ENCODE measurements at places on chromosomes 1 and 21. TPM values are rescaled to one million over a fixed set of nuclear protein-coding genes. Genes with fewer than 3 reads are reported as not detected.

GRCh38 chr1:222275729-222276465 is 272.0 kb downstream of the HHIPL2 start:
- no peak for DNase-seq

DNA sequence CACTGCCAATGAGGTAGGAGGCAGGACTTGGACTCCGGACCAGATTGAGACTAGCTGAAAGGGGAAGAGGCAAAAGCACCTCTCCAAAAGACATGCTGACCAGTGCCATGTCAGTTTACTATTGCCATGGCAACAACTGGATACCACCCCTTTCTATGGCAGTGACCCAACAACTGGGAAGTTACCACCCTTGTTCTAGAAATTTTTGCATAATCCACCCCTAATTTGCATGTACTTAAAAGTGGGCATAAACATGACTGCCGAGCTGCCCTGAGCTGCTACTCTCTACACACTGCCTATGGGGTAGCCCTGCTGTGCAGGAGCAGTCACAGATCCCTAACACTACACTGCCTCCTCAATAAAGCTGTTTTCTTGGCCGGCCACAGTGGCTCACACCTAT is 19.0 kb upstream of the SLC6A9 start:
- DNase-seq, result no peak

RSPH1 gene
- total RNA-seq, result 2.7 TPM

DNA sequence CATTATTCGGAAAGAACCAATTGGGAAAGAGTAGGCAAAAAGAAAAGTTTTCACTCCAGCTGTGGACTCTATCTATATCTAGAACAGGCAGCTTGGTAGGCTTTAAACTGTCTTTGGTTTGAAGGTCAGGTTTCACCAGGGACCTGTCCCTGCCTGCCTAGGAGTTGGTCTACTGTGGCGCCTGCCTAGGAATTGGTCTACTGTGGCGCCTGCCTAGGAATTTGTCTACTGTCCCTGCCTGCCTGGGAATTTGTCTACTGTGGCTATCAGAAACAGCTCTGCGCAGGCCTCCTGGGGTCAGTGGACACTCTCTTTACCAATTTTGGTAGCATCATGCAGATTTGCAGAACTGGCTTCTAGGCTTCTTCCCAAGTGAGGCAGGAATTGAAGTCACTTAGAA is 13.8 kb downstream of the USP25 start:
- DNase-seq, result no peak

DNA sequence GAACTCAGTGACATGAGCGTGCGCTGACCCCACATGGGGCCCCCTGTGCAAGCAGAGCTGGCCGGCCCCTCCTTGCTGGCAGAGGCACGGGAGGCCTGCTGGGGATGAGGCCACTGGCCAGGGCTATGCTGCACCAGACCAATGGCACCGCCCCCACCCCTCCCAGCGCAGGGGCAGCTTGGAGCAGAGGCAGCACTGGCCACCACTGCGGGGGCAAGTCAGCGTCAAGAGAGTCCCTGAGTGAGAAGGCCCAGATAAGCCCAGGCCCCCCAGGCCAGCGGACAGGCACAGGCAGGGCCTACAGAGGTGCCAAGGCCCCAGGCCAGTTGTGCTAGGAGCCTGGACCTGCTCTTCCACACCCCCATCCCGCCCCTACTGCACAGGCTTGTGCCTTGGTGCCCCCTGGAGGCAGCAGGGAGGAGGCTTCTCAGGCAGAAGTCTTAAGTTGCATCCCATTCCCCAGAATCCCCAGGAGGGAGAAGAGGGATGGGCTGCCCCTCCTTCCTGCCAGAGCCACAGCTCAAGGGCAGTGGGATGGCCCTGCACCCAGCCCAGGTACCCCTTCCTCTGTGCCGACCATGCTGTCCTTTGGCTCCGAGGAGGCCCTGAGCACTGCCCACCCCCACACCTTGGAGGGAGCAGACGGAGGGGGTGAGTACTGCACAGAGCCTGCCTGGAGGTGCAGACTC is 35.8 kb downstream of the EPHX1 start:
- DNase-seq, result peak; percentile 74

GRCh38 chr1:90993245-90993644 is 28.6 kb downstream of the ZNF644 start:
- DNase-seq, result no peak

DNA sequence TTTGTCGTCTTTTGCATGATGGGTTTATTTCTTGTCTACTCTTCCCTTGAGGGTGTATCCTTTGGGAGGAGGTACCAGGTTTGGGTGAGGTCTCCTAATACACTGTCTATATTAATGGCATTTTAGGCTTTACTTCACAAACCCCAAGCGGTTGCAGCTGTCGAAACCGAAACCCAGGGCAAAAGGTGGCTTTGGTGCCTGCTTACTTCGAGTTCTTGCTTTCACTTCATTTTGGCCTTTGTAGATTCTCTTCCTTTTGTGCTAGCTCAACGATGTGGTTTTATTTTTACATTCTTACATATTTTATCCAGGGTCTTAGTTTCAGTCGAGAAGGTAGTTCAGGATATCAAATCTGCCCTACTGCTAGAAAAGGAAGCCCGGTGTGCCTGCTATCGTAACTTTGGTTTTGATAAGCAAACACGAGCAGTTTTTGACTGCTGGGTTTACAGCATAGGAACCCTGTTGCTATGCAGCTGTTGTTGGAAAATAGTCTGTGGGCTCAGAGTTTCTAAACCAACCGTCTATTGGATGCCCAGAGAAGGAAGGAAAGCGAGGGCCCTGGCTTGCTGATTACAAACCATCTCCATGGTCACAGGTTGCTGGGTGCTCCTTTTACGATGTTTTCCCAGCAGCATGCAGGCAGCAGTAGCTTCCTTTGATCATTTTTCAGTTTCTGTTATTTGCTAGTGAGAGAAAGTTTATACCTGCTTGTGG is 9.8 kb upstream of the TSPAN2 start:
- no peak for DNase-seq

DNA sequence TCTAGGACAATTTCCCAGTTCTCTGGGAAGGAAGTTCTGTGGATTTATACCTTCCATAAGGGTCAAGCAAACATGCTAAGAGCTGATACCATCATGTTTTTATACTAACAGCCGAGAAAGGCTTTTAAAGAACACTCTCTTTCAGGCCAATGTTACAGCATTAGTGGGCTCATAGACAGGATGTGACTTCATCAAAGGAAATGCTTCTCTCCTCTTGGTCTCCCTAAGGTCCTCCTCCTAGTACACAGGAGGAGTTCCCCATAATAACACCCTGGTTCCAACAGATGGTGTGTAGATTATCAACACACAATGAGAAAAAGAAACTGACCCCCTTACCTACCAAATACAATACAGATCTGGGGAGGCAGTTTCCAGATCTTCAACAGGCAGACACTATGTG is 26.7 kb upstream of the GLIS1 start:
- DNase-seq, result no peak

DNA sequence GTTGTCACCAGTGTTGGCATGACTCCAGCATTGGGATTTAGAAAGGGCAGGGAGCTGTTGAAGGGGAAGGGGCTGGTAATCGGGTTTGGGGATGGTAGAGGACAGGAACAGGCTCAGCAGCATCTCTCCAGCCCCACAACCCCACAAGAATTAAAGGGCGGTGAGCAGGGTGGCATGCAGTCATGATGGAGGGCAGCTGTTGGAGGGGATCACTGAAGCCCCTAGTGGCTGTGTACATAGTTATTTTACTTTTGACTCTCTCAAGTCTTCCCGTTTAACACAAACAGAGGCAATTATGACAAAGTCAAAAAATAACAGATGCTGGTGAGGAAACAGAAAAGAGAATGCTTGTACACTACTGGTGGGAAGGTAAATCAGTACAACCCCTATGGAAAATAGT is 213.8 kb downstream of the URB2 start:
- DNase-seq, result no peak

TFAP2E gene
- total RNA-seq, result not detected

S100B gene
- total RNA-seq, result not detected

KIF2C gene
- 1.2 TPM for total RNA-seq

GLRX2 gene
- total RNA-seq, result 5.3 TPM

GRCh38 chr21:46217511-46218196 is 10.9 kb downstream of the LSS start:
- DNase-seq, result no peak

DNA sequence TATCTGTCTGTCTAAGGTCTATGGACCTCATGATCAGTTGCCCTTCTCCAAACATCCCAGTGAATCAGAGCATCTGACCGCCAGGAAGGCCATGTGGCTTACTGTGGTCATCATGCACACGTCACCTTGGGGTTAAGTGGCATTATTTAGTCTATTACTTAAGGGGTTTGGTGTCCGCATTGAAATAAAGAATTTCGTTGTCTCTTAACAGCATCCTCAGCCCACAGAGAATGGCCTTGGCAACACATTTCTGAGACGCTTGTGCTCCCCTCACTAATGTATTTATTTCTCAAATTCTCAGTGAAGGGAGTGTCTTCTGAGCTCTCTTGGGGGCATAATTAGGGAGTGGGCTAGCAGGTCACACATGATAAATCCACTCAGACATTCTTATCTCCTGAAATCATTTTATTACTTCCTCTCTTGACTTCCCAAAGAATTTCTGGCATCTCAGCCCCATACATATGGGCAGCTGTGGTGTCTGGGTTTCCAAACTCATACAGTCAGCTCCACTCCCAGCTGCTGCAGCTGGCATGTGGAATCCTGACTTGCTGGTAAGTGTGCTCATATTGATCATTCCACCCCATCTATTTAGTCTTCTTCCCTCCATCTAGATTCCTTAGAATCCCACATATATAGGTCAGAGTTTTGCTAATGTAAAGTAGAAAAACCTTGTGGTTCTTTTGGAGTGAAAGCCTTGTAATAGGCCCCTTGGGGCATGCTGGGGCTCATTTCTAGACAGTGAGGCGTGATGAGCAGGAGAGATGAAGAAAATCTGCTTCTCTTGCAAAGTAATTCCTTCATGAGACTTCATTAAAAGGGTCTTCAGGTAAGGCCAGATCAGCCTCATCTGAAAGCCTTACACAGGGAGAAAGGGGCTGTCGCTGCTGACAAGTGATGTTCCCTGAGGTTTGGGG is 110.5 kb downstream of the HHAT start:
- DNase-seq, result no peak

DNA sequence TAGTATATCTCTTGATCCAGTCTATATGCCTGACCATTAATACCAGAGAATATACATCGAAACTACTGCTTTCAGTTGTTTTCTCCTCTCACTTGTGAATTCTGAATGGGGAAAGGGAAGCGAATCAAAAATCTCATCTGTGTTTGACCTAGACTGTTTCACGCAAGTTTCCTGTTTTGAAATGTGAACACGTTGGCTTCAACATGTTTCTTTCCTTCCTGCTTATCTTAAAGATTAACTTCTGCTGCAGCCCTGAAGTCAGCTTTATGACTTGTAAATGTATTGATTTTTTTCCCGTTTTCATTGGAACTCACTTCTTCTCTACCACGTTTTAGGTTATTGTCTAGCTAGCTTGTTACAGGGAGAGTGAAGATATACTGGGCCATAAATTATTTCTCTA is 49.9 kb downstream of the SNX27 start:
- no peak for DNase-seq

CRB1 gene
- total RNA-seq, result 6.7 TPM

DNA sequence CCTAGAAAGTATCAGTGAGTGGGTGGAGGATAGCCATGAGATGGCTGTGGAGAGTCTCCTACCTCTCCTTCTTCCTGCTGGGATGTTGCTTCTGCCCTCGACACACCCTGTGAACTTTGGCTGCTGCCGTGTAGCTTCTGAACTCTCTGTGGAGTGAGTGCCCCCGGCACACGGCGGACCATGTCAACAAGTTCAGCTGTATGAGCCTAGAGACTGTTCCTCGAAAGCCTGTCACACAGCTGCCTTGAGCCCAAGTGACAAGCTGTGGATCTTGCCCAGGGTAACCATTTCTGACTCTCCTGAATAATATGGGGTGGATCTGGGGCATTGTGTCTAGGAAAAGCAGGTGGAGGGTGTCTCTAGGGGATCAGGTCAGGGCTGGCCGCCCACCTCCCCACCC is 143.2 kb downstream of the NOS1AP start:
- peak; percentile 12 for DNase-seq

KLHDC8A gene
- 1.1 TPM for total RNA-seq

- DNase-seq, result peak; percentile 64
These were observed 697 bp downstream of the AGO3 start for GRCh38 chr1:35931446-35932157.

- no peak for DNase-seq
These were observed 50.7 kb upstream of the ID3 start for GRCh38 chr1:23609971-23610370.

OR2L13 gene
- not detected for total RNA-seq

SLC45A3 gene
- total RNA-seq, result 3.5 TPM

NGF gene
- not detected for total RNA-seq

FCRL2 gene
- not detected for total RNA-seq

- DNase-seq, result no peak
These were observed 5.4 kb downstream of the ARHGEF10L start for GRCh38 chr1:17544776-17545350.

ACTN2 gene
- not detected for total RNA-seq

DNA sequence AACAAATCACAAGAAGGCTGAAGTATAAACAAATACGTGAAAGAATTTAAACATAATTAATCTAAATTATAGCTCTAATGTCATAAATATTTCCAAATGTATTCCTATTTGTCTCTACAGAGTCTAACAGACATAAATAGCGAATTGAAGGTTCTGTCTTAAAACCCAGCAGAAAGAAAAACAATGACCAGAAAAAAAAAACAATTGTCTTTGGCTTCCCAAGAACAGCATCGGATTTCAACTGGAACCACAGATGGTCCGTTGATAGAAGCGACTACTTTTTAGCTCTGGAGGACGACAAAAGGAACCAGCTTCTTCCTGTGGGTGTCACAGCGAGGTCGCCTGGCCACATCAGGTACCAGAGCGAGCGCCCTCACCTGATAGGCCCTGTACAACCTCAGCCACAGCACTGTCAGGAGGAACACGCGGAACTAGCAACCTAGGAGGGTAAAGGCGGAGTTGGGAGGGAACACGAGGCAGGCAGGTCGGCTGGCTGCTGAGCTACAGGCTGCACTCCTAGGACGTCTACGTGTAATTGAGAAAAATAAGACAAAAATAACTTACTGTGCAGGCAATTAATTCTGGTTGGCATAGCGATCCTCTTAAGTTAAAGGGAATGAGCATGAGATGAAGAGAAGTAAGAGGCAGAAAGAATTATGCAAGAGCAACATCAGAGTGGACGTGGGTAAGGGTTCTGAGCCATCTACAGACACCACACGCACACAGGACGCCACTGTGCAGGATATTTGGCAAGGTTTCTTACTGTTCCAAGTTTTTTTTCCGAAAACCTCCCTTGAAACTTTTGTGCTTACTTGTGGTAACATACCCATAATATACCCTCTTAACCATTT is 16.7 kb upstream of the PRDM15 start:
- DNase-seq, result peak; percentile 74

CFHR4 gene
- not detected for total RNA-seq
